HFFc6 (cell line): ENCODE measurements at places on chromosomes 6 and 20.

- no peak for DNase-seq
Measured at GRCh38 chr20:49166534-49167449, 21.3 kb downstream of the STAU1 start.

GRCh38 chr20:9583151-9583550 is 68.8 kb downstream of the LAMP5 start:
- DNase-seq, result no peak

GRCh38 chr6:138113588-138114210 is 6.5 kb upstream of the PERP start:
- DNase-seq, result no peak

DNA sequence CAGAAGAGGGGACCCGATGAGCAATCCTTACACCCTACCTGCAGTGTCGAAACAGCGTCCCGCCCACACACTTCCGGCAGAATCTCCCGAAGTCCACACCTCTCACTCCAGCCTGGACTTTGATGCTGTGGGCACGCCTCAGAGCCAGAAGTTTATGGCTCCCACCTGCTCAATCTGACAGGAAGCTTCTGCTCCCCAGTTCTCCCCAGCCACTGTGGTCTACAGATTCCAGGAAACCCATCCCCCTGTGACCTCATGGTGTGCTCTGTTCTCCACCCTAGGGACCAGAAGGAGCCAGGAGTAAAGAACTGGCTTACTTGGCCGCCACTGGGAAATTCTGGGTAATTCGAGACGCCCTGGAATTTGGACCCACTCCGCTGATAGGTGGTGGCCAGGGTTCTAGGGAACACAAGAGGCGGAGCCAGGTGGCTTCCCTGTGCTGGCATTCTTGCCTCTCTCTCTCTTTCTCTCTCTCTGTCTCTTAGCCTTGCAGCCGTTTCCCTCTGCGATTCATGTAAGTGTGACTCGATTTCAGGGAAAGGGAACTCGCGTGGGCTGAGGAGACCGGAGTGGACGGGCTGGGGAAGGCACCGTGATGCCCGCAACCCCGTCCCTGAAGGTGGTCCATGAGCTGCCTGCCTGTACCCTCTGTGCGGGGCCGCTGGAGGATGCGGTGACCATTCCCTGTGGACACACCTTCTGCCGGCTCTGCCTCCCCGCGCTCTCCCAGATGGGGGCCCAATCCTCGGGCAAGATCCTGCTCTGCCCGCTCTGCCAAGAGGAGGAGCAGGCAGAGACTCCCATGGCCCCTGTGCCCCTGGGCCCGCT is at the start of gene TRIM15:
Gene TRIM15, plus strand, starts transcription at position 457 of the 828 bp plus-strand sequence. Its CDS starts 139 bp downstream, at position 596.
- DNase-seq, result no peak

DNA sequence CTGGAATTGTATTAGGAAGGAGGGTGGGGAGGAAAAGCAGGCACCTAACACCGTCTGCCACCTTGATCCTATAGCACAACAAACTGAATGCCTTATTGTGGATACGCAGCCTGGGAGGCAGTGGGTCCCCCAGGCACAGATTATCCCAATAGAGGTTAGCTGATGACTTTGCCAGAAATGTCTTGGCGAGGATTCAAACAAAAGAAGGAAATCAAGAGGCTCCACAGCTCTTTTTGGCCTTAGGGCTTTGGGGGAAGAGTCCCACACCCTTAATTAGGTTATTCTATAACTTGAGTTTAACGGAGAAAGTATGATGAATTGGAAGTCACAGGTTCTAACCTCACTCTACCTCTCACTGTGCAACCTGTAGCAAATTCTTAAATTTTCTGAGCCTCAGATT is 102.0 kb downstream of the MRPL14 start:
- no peak for DNase-seq

- DNase-seq, result no peak
Measured at GRCh38 chr20:50658804-50659380, 32.5 kb downstream of the RIPOR3 start.

DNA sequence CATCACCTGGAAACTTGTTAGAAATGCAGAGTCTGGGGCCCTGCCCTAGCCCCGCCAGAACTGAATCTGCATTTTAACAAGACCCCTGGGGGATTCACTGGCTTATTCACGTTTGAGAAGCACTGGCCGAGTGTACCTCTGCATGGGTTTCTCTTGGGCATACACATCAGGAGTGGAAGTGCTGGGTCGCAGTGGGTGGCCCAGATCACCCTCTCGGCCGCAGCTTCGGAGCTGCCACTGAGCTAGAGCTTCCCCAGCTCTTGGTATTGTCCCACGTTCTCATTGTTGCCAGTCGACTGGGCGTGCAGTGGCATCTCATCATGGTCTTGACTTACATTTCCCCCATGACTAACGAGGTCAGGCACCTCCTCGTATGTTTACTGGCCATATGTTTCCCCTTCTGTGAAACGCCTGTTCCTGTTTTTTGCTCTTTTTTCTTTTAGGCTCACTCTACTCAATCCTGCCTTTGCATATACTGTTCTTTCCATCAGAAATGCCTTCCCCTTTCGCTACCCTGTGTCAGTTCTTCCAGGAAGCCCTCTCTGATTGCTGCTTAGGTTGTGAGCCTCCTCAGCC is 3.0 kb upstream of the DLGAP4 start:
- DNase-seq, result no peak

DNA sequence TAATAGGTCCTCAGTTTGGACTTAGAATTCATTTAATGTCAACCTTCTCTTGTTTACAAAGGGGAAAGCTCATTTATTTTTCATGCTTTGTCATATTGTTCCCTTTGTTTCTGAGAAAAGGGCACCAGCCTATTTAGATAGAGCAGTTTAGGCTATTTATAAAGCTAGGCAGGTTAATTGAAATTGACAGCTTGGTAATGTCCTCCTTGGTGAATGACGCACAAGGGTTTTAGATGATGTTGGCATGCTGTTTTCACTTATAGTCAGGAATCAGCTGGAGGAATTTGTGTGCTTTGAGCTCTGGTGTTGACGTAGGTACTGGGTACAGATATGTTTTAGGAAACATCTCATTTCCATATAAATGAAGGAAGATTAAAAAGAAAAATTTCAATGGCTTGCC is 45.2 kb downstream of the BCKDHB start:
- DNase-seq, result no peak

DNA sequence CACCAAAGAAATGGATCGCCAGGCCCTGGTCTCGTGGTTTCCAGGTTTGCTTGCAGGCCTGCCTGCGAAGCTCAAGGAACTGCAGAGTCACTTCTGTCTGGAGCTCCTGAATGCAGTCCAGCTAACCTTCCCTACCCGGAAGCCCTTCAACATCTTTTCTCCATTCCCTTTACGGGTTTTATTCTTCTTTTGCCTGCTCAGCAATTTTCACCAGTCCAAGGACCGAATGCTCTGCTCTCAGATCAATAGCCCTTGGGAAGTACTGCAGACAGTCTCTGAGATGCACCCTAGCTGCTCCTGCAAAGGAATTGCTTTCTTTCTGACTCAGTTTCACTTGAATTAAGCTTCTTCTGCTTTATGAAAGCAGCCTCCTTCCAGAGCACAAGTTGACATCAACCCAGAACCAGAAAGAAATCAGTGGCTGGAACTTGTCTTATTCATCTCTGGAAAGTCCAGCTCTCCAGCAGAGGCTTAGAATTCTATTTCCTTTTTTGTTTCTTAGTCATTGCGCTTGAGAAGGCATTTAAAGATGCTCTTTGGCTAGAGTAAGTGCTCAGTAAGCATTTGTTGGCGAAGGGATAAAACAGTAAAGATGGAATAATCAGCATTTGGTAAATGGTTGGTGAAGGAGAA is 18.7 kb upstream of the YWHAB start:
- DNase-seq, result no peak

DNA sequence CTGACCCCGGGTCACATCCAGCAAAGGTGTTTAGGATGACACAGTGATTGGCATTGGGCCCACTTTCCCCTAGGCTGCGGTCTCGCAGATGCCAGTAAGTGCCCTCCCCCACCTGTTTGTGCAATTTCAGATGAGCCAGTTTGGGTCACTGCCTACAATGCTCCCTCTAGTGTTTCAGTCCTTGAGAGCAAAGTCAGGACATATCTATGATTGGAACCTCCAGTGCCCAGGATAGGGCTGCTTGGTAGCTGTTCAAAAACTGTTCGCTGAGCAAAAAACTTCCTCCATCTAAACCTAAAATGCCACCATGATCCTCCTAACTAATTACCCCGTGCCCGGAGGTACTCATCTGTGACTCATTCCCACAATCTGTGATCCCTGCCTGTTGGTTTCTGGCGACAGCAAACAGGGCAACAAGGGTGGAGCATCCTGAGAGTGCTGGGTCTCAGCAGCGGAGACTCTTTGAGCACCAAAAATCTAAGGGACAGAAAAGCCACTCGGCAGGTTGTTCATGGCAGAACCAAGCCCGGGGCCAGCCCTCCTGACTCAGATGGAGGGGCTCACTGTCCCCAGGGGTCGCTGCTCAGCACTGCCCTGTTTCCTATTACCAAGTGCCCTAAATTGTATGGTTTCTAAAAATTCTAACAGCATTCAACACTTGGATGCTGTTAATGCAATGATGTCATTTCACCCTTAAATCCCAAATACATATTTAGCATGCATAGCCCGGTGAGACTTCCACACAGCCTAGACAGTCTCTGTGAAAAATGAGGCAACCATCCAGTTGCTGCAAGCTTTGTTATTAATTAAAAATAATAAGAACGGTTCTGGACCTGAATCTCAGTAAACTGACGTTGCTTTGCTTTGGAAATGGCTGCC is 5.0 kb downstream of the VSX1 start:
- DNase-seq, result no peak
